Stimulated activated CD4-positive, alpha-beta T cell treated with anti-CD3 and anti-CD28 coated beads, Interleukin-15, amount 100 ng/mL, for 1 hour (primary cell): ENCODE measurements at places on chromosomes 4 and X.

DNA sequence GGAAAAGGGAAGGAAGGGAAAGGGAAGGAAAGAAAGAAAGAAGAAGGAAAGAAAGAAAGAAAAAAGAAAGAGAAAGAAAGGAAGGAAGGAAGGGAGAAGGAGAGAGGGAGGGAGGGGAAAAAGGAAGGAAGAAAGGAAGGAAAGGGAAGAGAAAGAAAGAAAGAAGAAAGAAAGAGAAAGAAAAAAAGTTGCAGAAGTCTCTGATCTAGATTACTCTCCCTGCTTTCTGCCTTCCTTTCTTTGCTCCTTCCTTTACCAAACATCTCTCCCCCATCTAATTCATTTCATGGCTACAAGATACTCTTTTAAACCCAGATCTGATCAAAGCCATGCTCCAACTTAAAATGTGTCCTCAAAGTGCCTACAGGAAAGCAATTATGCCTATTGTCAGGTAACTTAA, 148.6 kb downstream of the KIT start:
- no peak for DNase-seq

DNA sequence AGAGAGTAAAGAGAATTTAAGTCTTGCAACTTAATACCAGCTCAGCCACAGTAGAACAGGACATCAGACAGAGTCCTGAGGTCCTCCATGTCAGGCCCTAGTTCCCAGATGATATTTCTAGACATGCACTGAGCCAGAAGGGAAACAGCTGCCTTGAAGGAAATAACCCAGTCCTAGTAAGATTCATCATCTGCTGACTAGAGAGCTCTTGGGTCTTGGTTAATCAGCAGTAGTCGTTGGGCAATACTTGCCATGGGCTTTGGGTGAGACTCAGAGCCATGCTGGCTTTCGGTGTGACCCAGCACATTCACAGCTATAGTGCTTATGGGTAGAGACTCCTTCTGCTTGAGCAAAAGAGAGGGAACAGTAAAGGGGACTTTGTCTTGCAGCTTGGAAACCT, 379.1 kb downstream of the AR start:
- no peak for DNase-seq

GRCh38 chr4:70994069-70994366, 569 bp downstream of the DCK start:
- DNase-seq: no peak

GRCh38 chrX:1215123-1215823, 2.8 kb upstream of the CRLF2 start:
- DNase-seq: no peak
